Transverse colon (tissue), 4 donors: ENCODE measurements at places on chromosomes 16 and 17. TPM values are rescaled to one million over a fixed set of nuclear protein-coding genes. Genes with fewer than 3 reads are reported as not detected.

- no peaks in the 10 kb centered on the region for H3K4me1 ChIP-seq
- no peaks in the 10 kb centered on the region for H3K36me3 ChIP-seq
Observed at GRCh38 chr17:48152289-48152688, 44.7 kb downstream of the SNX11 start.

GRCh38 chr16:55494994-55495421 is 13.9 kb upstream of the LPCAT2 start:
- H3K4me1 ChIP-seq = peaks cover 7% of the 10 kb centered on the region
- H3K36me3 ChIP-seq = no peaks in the 10 kb centered on the region
- no peak overlapping the region for H3K27ac ChIP-seq
- H3K27me3 ChIP-seq = no peaks in the 10 kb centered on the region
- DNase-seq = peak; percentile 45

DNA sequence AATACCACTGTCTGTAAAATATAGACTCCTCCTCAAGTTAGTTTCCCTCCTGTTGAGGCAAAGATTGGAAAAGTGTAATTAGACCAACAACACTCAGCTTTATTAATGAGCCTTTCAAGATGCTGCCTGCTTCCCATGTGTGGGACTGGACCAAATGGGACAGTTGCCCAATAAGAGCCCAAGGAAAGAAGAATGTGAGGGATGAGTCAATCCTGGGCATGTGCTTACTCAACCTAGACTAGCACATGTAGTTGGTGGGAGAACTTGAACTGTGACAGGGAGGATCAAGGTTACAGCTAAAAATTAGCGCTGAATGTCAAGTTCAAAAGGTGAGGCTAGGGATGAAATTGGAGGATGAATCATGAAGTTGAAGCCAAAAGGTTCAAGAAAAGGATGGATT is 435.5 kb downstream of the CA10 start:
- no peak overlapping the region for H3K27ac ChIP-seq
- no peaks in the 10 kb centered on the region for H3K36me3 ChIP-seq
- DNase-seq = no peak

DNA sequence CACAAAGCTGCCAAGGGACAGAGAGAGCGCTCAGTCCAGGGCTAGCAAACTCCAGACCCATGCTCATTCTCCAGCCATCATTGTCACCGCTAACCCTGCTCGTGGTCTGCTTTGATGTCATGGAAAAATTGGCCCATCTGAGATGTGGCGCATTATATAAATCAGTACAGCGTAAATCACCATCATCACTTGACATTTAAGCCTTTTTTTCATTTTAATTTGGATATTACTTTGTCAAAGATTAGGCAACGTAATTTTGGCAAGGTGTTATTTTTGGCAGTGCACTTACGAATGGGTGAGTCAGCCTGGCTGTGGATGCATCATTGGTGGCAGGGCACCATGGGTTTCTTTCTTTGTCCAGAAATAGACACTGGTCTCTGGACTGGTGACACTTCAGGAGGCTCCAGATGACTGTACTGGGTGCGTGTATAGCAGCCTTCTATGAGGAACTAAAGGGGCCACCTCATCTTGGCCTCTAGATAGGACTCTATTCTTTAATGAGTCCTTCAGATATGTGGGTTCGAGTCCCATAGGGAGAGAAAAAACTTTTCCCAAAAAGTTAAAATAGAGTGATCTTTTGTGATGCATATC is 166.3 kb downstream of the MSI2 start:
- no peaks in the 10 kb centered on the region for H3K36me3 ChIP-seq
- peak overlapping the region; percentile 79 for H3K27ac ChIP-seq
- no peaks in the 10 kb centered on the region for H3K27me3 ChIP-seq
- H3K4me1 ChIP-seq = peaks cover 21% of the 10 kb centered on the region
- no peak for DNase-seq

DNA sequence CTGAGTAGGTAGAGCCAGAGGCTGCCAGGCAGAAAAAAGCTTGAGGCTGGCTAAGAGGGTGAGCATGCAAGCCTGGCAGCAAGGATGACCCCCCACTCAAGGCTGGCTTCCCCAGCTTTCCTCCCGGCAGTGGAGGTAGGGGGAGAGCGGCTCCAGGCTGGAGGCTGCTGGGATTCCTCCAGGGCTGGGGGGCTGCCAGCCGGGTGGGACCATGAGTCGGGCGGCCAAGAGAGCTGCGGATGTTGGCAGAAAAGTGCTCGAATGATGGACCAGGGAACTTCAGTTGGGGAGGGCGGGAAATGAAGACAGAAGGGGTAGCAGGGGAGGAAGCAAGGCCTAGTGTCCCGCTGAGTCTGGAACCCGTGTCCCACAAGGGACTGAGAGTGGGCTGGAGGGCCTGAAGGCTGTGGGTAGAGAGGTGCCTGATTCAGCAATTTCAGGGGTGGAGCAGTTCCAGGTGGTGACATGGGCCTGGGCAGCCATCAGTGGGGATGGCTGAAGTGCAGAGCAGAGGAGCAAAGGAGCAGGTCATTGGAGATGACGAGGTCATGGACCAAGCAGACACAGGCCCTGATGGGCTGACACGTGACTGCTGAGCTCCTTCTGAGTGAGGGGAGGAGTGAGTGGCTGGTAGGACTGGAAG is 20.3 kb downstream of the HSD11B2 start:
- DNase-seq = no peak
- peak overlapping the region; percentile 86 for H3K27ac ChIP-seq
- H3K4me1 ChIP-seq = peaks cover 66% of the 10 kb centered on the region
- no peak overlapping the region for H3K4me3 ChIP-seq

The HSD17B2 gene
- 9.6 TPM for total RNA-seq

The NEUROD2 gene
- not detected for total RNA-seq

The CBLN1 gene
- not detected for total RNA-seq

The SPSB3 gene
- total RNA-seq = 115 TPM

The TEX19 gene
- not detected for total RNA-seq
